Myocyte (in vitro differentiated cells): ENCODE measurements at places on chromosomes 1 and 21.

GRCh38 chr1:68010090-68010489 is 40.3 kb downstream of the DIRAS3 start:
- DNase-seq, result peak; percentile 12

GRCh38 chr1:160978510-160978927 is 23.9 kb upstream of the ITLN2 start:
- DNase-seq, result no peak

GRCh38 chr1:23198373-23198772 is 18.9 kb downstream of the HTR1D start:
- peak; percentile 84 for DNase-seq

- no peak for DNase-seq
Measured at GRCh38 chr1:30663596-30664091, 59.7 kb downstream of the MATN1 start.

- DNase-seq, result peak; percentile 51
Measured at GRCh38 chr1:41802532-41803501, 115.9 kb downstream of the HIVEP3 start.

- DNase-seq, result no peak
Measured at GRCh38 chr1:173473599-173474011, 3.5 kb upstream of the PRDX6 start.

DNA sequence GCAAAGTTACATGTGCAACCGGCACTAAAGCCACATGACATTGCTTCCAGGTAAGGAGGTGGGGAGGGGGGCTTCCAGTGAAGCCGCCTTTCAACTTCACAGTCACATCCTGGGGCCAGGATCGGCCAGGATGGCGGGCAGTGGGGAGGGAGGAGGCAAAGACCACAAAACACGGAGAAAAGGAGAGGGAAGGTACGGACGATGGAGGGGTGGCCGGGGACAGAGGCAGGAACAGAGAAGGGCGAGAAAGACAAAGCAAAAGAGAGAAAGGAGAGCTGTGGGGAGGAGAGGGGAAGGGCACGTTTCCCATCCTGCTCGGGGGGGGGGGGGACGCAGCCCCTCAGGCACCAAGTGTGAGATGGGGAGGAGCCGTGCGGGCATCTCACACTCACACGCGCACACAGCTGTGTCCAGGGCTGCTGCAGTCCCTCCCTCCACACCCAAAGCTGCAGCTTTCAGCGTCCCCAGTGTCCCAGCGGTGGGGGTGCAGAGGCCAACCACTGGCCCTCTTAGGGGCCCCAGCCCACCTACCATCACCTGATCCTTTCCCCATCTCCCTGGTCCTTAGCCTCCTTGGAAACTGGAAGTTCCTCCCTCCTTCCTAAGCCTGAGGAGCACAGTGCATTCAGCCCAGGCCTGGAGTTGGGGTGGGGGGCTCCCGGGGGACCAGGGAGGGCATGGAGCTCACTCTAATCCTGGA is 2.4 kb downstream of the SH2D5 start:
- no peak for DNase-seq

DNA sequence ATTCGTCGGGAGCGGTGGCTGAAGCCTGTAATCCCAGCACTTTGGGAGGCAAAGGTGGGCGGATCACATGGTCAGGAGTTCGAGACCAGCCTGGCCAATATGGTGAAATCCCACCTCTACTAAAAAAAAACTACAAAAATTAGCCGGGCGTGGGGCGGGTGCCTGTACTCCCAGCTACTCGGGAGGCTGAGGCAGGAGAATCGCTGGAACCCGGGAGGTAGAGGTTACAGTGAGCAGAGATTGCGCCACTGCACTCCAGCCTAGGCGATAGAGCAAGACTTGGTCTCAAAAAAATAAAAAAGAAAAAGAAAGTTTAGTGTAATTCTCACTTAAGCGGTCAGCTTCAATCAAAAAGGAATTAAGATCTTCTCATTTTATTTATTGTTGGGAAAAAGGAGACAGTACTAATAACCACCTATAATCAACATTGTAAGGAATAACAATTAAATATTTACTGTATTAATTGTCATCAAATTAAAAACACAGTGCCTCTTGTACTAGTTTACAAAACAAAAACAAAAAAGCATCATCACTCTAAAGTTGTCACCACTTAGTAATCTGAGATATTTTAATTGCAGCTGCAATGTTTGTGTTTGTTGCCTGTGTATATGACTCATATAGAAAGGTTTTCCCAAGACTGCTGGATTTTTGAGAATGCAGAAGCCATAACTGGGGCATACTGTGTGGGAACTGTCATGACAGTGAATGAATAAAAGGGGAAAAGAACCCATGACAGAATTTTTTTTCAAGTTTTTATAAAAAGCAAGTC is 3.7 kb downstream of the FBXO42 start:
- DNase-seq, result peak; percentile 42

DNA sequence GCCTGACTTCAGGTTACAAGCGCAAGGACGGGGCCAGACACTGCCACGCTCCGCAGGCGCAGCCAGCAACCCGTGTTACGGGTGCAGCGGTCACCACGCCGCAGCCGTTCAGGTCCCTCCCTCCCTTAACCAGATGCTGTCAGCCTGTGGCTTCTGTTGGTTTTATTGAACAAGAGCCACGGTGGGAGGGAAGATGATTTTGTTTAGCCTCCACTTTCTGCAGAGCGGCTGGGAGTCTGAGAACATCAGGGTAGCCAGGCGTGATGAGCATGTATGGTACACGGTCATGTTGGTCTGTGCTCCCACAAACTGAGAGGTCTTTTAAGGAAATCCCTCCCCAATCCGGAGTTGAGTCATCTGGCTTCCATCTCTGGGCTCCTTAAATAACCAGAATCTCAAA is 18.5 kb upstream of the ADARB1 start:
- no peak for DNase-seq

DNA sequence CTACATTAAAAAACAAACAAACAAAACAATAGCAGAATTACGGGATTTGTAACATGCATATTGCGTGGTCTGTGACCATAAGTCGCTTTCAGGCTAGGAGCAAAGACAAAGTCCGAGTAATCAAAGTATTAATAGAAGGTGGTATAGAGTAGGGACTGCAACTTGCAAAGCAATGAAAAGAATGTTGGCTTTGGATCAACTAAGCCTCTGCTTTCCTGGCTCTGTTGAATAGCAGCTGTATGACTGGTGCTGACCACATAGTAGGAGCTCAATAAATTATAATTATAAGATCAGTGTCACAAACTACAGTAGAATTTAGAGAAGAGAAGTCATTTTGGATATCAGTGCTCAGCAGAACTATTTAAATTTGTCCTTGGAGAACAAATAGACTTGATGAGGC is 586.4 kb downstream of the DPYD start:
- peak; percentile 81 for DNase-seq

- no peak for DNase-seq
Measured at GRCh38 chr1:53050310-53050709, 11.7 kb upstream of the PODN start.

DNA sequence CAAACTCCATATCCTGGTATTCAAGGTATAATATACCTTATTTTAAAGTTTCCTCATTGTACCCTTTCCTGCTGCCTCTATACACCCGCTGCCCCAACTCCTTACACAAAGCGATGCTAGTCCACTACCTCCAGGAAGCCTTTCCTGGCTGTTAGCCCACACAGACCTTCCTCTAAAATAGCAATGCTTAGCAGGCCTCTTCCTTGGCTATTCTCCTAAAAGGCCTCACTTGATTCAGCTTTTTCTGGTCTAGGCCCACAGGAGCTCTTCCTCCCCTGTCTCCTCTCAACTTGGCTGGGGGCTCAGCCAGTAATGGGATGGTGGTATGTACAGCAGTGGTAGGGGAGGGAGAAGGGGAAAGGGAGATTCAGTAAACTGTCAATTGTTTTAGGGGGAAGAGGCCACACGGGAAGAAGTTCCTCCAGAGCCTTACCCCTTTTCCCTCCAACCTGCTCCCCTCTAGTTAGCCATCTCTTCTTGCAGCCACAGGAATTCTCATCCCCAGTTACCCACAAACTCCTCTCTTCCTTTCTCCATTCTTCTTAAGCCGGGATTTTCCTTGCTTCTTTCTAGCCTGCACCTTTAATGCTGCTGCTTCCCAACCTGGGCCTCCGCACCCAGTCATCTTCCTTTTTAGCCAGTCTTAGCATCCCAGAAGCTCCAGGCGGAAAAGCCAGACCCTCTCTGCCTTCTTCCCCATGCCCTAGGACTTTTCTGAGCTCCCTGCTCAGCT is 2.6 kb downstream of the LRRC41 start:
- peak; percentile 32 for DNase-seq

GRCh38 chr1:176949033-176949662 is 215.4 kb downstream of the ASTN1 start:
- peak; percentile 11 for DNase-seq

GRCh38 chr1:107879927-107880326 is 85.1 kb downstream of the VAV3 start:
- no peak for DNase-seq

DNA sequence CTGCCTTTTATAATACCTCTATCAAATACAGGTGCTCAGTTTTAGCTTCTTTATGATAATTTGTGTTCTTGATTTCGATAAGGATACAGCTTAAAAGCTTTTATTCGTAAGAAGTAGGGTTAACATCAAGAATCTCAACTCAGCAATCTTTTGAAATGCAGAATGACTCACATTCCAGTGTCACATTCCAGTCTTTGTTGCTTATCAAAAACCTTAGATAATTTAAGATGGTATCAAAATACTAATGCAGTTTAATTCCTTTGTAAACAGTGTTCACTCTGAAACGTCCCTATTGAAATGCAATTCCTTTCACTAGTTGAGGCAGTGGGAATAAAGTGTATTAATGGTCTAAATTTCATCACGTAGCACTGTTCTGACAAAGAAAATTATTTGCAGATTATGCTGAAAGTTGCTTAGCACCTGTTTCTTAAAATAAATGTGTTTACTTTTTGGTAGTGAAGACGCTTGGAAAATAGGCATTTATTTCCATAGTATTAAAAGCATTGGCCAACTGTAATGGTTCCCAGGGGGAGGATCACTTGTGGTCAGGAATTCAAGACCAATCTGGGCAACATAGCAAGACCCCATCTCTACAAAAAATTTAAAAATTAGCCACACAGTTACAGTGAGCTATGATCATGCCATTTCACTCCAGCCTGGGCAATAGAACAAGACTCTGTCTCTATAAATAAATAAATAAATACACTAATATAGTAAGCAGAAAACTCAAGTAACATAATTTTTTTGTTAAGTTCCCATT is 10.1 kb upstream of the CNN3 start:
- no peak for DNase-seq

DNA sequence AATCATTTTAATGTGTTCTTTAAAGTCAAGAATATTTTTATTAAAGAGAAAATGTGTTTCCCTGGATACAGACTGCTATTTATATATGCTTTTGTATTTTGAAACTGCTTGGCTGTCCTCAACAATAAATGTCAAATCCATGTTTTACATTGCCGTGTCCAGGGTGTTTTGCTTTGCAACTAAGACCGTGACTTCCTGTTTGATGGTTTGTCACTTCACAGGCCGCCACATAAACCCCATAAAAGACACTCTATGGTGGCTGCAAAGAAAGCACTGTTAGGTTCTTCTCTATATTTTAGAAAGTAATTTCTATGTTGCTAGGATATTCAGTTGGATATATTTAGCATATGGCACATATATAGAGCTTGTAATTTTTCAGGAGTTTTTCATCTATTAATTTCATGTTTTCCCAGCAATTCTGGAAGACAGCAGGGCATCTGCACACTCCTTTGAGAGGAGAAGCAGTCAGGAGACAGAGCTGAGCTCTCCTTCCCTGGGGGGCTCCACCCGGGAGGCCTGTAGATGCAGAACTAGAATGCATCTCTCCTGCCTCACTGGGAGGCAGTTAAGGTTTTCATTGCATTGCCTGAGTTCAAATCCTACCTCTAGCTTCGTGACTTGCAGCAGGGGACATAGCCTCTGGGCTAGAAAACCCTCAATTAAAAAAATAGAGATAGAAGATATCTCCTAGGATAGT is 33.1 kb downstream of the PRDM2 start:
- no peak for DNase-seq
